Stimulated activated CD4-positive, alpha-beta T cell treated with anti-CD3 and anti-CD28 coated beads, Interleukin-1b, Interleukin-23, amount 100 ng/mL, for 48 hours (primary cell): ENCODE measurements at places on chromosomes 16 and 17.

- no peak for DNase-seq
Measured at GRCh38 chr16:621526-622105, 9.2 kb upstream of the WFIKKN1 start.

GRCh38 chr16:54748611-54749190 lies 182.0 kb upstream of the IRX5 start:
- DNase-seq, result no peak

DNA sequence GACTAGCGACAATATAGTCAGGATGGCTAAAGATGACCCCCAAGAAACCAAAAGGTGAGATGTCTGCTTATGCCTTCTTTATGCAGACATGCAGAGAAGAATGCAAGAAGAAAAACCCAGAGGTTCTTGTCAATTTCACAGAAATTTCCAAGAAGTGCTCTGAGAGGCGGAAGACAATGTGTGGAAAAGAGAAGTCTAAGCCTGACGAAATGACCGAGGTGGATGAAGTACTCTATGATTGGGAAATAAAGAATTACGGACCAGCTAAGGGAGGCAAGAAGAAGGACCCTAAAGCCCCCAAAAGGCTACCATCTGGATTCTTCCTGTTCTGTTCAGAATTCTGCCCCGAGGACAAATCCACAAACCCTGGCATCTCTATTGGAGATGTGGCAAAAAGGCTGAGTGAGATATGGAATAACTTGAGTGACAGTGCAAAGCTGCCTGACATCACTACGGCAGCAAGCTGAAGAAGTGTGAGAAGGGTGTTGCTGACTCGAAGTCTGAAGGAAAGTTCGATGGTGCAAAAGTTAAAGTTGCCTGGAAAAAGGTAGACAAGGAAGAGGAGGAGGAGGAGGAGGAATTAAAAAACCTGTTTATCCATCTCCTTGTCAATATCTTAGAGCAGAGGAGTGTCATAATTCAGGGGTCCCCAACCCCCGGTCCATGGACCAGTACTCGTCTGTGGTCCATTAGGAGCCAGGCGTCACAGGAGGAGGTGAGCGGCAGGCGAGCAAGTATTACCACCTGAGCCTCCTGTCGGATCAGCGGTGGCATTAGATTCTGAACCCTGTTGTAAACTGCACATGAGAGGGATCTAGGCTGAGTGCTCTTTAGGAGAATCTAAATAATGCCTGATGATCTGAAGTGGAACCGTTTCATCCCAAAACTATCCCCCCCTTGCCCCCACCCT lies 25.1 kb upstream of the ADGRG1 start:
- no peak for DNase-seq

- DNase-seq, result no peak
Measured at GRCh38 chr16:69223882-69224281, 36.9 kb downstream of the SNTB2 start.

DNA sequence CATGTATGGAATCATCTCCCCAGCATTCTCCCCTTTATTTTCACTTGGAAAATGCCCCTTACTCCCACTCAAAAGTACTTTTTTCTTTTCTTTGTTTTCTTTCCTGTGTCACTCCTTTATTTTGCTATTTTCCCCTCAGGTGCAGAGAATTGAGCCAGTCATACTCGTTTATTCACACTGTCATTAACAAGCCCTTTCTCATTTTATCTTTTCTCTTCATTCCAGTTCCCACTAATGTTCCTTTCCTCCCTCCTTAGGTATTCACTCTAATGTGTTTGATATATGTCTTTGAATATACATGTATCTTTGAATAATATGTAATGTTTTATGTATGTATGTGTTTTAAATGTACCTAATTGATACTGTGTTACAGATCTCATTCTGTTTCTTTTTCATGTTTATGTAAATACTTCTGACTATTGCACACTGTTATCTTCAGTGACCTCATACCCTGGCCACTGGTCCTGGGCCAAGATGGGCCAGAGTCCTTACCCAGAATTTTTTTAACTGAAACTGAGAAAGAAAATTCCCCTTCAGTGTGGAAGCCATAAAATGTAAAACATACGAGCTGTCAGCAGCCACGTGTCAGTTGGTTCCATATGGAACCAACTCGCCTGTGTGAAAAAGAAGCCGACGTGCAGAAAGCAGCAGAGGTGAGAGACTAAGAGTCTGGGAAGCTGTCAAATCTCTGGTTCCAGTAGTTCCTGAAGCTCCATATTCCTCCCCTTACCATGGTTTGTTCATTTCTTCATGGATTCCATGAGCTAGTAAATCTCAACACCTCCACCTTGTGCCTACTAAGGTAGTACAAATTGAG lies 5.8 kb downstream of the SRR start:
- no peak for DNase-seq

DNA sequence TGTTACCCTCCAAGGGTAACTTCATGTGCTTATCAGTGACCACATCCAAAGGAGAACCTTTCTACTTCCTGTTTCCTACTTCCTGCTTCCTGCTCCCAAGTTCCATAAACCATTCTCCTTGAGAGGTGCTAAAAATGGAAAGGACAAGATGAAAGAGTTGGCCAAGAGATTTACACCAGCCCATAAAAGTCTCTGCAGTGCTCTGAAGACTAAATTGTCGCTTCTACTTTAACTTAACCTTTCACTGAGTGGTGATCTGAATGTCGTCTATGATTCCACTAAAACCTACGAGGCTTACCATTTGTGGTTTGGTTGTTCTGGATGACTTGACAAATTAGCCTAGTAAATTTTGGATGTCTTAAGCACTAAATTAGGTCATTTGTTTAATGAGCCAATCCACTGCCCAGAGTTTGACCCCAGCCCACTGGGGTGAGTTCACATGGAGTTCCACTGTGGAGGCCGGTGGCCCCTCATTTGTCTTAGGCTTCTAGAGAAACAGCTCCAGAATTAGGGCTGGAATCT lies 333.1 kb downstream of the FOXL1 start:
- no peak for DNase-seq

GRCh38 chr16:75079346-75079926 lies 37.1 kb downstream of the LDHD start:
- DNase-seq, result no peak

DNA sequence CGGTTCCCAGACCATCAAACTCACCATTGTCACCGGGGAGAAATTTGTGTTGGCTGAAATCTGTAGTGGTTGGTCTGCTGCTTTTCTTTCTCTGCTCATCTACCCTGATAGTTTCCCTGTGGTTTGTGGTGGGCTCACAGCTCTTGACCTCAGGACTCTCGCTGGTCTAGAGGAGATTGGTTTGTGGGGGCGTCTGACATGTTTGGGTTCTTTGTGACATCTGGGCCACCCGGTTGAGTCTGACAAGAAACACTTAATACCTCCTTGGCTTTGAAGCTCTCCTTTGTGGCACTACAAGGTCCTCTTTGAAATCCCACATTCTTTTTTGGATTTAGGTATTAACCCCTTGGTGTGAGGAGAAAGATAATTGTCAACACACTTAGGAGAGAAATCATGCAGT lies 662.0 kb downstream of the WWOX start:
- no peak for DNase-seq

DNA sequence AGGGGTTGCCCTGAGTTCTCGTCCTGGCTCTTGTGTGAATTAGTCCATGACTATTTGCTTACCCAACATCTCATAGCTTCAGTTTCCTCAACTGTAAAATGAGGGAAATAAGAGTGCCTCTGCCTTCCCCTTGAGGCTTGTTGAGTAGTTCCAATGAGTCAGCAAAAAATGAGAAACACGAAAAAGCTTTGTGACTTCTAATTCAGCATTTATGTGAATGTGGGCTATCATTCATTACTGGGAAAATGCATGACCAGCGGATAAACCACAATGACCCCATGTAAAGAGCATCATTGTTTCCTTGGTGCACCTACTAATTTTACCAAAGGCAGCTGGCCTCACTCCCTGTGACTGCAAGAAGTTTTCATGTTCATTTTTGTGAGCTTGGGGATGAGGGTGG lies 374.6 kb upstream of the HSBP1 start:
- DNase-seq, result no peak

GRCh38 chr17:74742153-74742515 lies 5.1 kb downstream of the RAB37 start:
- peak; percentile 41 for DNase-seq

DNA sequence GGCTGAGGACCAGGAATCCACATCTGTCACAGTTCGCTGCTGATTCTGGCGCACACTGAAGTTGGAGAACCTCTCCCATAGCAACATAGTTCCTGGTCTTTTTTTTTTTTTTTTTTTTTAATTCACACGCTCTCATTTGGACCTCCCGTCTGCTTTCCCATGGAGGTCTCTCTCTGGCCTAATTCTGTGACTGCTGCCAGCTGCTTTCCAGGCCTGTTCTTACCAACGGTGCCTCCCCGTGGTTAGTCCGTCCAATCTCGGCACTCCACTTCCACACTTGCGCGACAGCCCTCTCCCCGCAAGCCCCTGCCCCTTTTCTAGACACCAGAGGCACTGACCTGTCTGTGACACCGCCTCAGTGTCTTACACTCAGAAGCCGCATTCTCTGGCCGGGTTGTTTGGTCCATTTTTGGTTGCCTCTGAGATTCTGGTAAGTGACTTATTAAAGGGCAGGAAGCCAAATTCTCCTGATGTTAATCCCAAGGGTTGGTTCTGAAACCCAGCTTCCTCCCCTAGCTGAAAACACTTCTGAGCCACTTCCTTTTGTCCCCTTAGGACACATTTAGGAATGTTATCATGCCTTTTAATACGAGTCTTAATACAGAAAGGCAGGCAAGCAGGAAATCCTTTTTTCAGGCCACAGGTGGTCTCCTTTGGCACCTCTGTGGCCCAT lies 1.1 kb upstream of the AKTIP start:
- peak; percentile 24 for DNase-seq

DNA sequence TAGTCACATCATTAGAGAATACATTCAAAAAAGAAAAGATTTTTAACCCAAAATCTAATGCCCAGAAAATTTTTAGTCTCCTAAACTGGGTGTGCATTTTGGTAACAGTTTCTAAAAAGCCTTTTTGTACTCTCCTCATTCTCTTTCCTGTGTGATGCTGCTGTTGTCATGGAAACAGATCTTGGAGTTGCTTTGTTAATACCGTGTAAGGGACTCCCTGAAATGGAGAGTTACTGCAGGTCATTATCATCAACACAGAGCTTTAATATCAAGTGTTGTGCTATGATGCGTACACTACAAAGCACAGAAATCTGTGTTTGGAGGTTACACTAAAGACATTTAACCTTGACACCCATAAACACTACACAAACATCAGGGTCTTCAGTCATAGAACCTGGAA lies 216.3 kb downstream of the PRKCA start:
- no peak for DNase-seq

DNA sequence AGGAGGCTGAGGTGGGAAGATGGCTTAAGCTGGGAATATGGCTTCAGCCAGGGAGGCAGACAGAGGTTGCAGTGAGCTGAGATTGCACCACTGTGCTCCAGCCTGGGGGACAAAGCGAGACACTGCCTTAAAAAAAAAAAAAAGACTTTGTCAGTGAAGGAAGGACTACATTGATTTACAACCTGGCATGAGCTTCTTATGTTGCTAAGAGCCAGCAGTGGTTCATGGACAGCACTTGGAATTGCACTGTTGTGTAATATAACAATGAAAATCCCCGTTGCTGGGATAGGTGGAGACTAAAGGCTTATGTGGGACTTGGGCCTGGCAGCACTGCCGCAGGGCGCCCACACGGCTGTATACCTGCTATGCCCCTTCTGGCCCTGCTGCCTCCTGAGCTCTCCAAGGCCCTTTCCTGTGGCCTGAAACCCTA lies 14.1 kb upstream of the SLC16A5 start:
- DNase-seq, result no peak

GRCh38 chr17:11924076-11924475 lies 73.2 kb downstream of the ZNF18 start:
- DNase-seq, result no peak

DNA sequence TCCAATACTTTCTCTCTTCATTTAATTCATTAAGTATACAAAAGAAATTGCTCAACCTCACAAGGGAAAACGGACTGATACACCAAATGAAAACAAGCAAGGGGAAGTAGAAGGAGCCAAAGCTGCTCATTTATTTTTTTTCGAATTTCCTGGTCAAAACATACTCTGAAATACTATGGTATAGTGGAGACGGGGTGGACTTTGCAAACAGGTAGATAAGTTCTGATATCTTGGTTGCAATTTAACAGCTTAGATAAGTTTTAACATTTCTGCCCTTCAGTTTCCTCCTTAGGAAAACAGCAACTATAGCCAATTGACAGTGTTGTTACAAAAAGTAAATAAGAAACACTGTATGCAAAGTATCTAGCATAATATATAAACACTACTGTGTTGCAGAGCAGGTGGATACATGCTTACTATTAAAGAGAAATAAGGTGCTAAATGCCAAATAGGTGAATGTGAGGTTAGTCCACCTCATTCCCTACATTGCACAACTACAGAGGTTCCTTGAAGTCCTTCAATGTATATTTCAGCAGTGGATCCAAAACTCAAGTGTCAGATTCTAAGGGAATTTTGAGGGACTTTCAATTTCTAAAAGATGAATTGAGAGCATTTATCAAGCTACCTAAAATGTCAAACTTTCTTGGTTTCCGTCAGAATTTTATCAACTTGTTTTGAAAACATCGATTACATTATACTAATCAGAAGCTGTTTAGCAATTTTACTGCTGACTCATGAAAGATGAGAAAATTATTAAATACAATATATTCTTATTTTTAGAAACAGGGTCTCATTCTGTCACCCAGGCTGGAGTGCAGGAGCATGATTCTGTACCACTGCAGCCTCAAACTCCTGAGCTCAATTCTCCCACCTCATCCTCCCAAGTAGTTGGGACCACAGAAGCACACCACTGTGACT lies 11.0 kb downstream of the CCDC47 start:
- no peak for DNase-seq

DNA sequence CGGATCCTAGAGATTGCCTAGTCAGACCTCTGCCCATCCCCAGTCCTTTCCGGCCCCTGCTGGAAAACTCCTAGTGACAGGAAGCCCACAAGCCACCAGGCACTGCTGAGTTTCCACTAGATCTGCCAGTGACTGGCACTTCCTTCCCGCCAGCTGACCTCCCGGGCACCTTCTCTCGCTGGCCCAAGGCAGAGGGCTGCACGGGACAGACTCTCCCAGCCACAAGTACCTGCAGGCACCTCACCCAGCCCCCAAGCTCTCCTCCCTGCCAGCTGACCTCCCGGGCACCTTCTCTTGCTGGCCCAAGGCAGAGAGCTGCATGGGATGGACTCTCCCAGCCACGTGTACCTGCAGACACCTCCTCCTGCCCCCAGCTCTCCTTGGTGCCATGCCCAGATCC lies 66.3 kb upstream of the DOC2B start:
- no peak for DNase-seq

DNA sequence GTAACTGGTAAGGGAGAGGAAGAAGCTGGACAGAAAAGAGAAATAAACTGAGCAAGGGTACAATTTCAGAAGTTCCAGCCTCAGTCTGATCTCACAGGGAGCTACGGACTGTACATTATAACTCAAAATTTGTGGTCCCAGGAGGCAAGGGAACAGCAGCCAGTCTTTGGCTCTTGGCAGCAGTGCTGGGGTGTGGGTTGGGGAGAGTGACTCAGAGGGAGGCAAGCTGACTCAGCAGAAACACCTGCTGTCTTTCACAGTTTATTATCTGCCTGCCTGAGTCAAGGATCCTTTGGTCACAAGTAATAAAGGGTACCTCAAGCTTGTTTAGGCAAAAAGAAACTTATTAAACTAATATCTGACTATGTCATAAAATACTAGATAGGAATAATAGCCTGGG lies 73.5 kb upstream of the KIF2B start:
- no peak for DNase-seq

GRCh38 chr16:85843471-85844168 lies 44.1 kb downstream of the COX4I1 start:
- DNase-seq, result no peak
